ENCODE measurements at places on chromosomes 12 and 14.

DNA sequence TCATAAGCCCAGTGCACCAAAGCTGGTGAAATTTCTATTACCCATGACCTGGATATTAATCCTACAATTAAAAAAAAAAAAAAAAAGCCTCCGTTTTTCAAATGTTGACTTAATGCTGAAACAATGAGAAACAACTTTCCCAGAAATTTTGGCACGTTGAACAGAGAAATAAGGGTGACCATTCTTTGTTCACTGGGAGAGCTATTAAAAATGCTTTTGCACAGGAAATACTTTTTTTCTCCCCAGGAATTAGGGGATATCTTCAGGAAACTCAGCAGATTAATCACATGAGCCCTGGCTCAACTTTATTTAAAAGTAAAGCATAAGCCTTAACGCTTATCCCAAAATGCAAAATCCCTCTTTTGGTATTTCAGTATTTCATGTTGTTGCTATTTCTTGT lies 54.8 kb upstream of the FLRT2 start:
- H3K36me3 ChIP-seq: no peaks in the 10 kb centered on the region
- no peak for DNase-seq
- H3K4me1 ChIP-seq: peaks cover 4% of the 10 kb centered on the region
- no peak overlapping the region for H3K4me3 ChIP-seq

DNA sequence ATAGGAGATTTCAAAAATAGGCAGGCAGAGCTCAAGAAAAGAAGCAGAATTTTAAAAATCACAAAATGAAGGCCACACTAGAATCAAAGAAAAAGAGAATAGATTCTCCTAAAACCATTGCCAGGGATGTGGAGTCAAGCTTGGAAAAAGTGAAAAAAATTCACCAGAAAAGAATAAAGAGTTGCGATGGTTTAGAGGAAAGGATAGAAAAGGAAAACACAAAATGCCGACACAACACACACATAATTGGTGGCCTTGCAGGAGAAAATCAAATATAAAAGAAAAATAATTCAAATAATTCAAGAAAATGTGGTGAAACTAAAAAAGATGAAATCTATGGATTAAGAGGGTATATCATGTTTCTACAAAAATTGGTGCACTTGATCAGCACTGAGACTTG lies 181.6 kb upstream of the C14orf180 start:
- no peak overlapping the region for H3K27ac ChIP-seq
- no peaks in the 10 kb centered on the region for H3K27me3 ChIP-seq
- no peaks in the 10 kb centered on the region for H3K36me3 ChIP-seq
- DNase-seq: no peak

GRCh38 chr14:33545696-33546095 lies 405.2 kb downstream of the EGLN3 start:
- H3K36me3 ChIP-seq: no peaks in the 10 kb centered on the region
- H3K4me3 ChIP-seq: no peak overlapping the region
- no peaks in the 10 kb centered on the region for H3K27me3 ChIP-seq
- H3K27ac ChIP-seq: no peak overlapping the region
- H3K4me1 ChIP-seq: no peaks in the 10 kb centered on the region

GRCh38 chr12:62604373-62604772 lies 137.7 kb downstream of the MON2 start:
- H3K36me3 ChIP-seq: no peaks in the 10 kb centered on the region
- H3K4me3 ChIP-seq: no peak overlapping the region
- no peak for DNase-seq

DNA sequence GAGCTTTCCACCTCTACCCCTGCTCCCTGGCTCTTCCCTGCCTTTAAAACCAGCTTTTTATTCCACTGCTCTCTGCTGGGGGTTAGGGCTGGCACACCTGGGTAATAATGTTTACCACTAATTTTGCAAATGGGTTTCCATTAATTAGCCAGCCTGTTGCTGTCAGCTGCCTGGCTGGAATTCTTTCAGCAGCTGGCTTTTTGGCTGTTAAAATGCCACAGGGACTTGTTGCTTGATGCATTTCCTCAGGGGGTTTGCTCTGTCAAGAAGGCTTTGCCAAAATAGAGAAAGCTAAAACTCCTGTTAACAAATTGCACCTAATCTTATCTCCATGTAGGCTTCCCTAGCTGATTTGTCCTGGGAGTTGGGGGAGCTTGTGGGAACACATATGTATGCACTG lies 51.8 kb upstream of the PSMC1 start:
- H3K4me3 ChIP-seq: no peak overlapping the region
- no peaks in the 10 kb centered on the region for H3K36me3 ChIP-seq
- H3K4me1 ChIP-seq: no peaks in the 10 kb centered on the region
- no peak overlapping the region for H3K27ac ChIP-seq

DNA sequence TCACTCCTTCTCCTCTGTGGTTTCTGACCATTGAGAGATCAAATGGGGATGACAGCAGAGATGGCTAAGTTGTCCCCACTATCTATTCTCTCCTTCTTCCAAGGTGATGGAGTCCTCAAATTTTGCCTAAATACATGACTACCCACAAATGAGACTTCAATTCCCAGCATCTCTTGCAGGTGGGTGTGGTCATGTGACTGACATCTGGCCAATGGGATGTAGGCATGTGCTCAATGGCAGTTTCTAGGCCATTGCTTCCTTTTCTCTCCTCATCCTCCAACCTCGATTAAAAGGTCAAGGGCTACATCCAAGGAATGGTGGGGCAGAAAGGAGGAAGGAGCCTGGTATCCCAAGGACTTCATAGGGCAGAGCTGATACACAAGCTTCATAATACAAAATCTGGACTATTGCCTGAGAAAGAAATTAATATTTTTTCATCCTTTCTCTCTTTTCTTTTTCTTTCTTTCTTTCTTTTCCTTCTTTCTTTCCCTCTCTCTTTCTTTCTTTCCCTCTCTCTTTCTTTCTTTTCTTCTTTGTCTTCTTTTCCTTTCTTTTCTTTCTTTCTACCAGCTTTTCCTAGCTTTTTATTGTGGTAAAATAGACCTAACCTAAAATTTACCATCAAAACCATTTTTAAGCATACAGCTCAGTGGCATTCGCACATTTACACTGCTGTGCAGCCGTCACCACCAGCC lies 100.9 kb upstream of the PRB2 start:
- H3K27ac ChIP-seq: no peak overlapping the region
- DNase-seq: no peak
- H3K36me3 ChIP-seq: no peaks in the 10 kb centered on the region
- no peaks in the 10 kb centered on the region for H3K4me1 ChIP-seq

- H3K4me3 ChIP-seq: no peak overlapping the region
- H3K27ac ChIP-seq: peak overlapping the region; percentile 9
- peaks cover 22% of the 10 kb centered on the region for H3K4me1 ChIP-seq
- H3K36me3 ChIP-seq: no peaks in the 10 kb centered on the region
- H3K27me3 ChIP-seq: no peaks in the 10 kb centered on the region
- peak; percentile 57 for DNase-seq
Measured at GRCh38 chr12:11668611-11669010, 19.1 kb downstream of the ETV6 start.
